ENCODE measurements at places on chromosomes 2 and 18.
A peak's percentile ranks its signal among the peaks of the same experiment; 100 is the strongest.

GRCh38 chr2:121004359-121004758 lies 268.7 kb downstream of the GLI2 start:
- no peak for DNase-seq

- peak; percentile 52 for DNase-seq
Observed at GRCh38 chr2:177553176-177553884, 160.8 kb downstream of the AGPS start.

GRCh38 chr18:35775887-35776286 lies 194.3 kb downstream of the GALNT1 start:
- DNase-seq, result peak; percentile 30

GRCh38 chr2:217103752-217104545 lies 244.1 kb upstream of the TNP1 start:
- no peak for DNase-seq

GRCh38 chr2:172119089-172119488 lies 16.4 kb upstream of the DLX2 start:
- DNase-seq, result no peak

DNA sequence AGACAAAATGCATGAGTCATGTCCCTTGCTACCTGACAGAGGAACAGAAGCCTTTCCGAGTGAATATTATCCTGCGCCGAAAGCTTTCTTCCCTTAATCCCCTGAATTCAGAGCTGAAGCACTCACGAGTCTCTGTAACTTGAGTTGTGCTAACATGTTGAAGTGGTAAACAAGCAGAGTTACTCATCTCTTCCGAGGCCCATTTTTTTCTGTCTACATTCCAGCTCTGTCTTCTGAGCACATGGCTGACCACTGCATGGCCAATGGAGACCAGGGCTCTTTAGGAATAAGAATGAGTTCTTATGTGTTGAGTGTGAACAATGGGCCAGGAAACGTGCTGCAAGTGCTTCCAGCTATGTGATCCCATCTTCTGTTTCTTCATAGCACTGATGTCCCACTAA lies 73.1 kb upstream of the PID1 start:
- DNase-seq, result no peak

GRCh38 chr2:229419158-229419557 lies 148.1 kb upstream of the PID1 start:
- DNase-seq, result no peak

DNA sequence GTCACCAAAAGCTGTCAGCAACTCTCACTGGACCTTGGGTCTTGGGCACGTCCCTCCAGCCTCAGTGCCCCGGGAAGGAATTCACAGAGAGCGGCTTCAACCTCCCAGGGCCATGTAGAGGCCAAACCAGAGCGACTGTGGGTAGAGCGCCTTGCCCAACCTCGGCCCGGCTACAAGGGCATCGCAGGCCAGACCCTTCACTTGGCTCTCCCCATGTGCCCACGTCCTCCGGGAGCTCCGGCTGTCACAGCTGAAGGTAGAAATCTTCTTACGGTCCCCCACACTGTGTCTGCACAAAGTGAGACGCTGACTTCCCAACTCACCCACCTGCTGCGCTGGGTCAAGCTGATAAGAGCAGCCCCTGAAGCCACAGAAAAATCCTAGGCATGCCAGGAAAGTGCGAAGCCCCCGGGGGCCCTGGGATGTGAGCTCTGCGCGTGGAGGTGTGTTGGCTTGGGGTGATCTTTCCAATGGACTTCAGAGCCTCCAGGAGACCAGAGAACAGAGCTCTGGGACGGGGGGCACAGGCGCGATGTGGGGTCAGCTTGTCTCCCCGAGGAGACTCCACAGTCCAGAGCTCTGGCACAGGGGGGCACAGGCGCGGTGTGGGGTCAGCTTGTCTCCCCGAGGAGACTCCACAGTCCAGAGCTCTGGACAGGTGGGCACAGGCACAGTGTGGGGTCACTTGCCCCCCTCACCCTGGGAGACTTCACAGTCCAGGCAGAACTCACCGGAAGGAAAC lies 105.5 kb downstream of the RTP5 start:
- DNase-seq, result no peak

GRCh38 chr2:138779781-138780445 lies at the start of gene NXPH2:
Gene NXPH2, minus strand, starts transcription at chr2:138780390. Its CDS starts 149 bp downstream, at chr2:138780241.
- no peak for DNase-seq

GRCh38 chr2:203804070-203804469 lies 63.5 kb upstream of the CTLA4 start:
- DNase-seq, result no peak

- DNase-seq, result no peak
Observed at GRCh38 chr2:188787021-188787657, 187.0 kb upstream of the COL3A1 start.

DNA sequence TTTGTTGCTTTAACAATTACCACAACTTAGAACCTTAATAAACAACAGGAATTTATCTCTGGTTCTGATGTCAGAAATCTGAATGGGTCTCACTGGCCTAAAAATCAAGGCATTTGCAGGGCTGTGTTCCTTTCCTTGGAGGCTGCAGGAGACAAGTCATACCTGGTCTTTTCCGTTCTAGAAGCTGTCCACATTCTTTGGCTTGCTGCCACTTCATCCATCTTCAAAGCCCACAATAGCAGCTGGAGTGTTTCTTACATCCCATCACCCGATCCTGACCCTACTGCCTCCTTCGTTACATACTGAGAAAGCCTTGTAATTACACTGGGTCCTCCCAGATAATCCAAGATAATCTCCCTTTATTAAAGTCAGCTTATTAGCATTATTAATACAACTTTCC lies 18.1 kb downstream of the NETO1 start:
- DNase-seq, result no peak

DNA sequence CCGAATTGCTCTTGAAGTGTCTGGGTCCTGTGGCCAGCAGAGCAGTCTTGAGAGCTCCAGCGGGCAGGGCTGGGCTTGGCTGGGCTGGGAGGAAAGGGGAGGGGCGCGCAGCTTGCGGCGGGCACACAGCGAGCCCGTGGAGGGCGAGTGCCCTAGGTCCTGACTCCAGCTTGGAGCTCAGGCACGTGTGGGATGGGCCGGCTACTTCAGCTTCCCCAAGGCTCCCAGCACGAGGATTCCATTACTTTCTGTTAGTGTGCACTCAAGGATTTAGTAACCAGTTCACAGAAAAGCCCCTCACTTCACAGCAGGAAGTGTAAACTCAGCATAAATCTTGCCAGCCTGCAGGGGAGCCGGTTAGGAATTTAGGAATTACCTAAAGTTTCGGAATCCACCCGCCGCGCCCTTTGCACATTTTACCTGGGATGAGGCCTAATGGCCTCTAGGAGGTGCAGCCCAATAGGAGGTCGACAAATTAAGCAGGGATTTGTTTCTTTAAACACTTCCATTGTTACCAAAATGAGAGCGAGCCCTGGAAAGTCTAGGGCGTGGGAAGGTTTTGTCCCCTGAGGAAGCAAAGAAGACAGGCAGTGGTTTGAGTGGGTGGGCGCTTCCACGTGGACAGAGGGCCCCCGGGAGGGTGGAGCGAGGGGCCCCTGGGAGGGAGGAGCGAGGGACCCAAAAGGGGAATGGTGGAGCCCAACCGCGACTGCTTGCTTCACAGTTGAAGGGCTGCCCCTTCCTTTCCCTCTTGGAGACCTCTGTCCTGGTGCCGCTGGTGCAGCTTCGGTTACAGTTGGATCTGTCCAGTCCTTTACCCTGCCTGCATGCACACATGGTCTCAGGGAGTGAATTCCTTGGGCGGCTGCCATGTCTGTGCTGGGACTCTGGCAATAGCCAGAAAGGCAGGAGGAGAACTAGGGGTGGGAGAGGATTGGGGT lies 93.3 kb downstream of the CTAGE1 start:
- no peak for DNase-seq

DNA sequence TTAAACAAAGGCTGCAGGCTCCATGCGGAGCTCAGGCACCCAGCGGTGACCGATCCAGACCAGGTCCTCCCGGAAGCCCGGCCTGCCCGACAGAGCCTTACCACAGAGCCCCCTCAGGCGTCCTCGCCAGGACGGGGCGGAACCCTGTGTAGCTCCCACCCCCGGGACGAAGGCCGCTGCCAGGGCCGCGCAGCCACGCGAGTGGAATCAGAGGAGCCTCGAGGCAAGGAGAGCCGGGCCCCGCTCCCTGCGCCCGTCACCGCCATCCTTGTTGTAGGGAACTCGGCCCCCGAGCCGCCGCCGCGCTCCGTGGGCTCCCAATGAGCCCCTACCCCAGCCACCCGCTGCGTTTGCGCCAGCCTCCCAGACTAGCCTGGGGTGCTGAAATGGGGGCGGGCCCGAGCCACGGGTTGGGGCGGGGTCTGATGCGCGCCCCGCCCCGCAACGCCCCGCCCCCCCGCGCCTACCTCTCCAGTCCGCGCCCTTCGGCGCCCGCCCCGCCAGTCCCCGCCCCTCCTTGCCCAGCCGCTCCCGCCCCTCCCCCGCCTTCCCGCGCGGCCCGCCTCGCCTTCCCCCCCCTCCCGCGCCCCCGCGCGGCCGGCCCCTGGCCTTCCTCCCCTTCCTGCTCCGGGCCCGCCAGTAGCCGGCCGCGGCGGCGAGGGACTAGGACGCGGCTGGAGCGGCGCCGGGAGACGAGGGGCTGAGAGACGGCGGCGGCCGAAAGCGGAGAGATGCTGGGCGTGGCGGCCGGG lies at the start of gene LIMS1:
Gene LIMS1, plus strand, starts transcription at position 639 of the 752 bp plus-strand sequence. Its CDS starts 93 bp downstream, at position 732.
- peak; percentile 87 for DNase-seq

DNA sequence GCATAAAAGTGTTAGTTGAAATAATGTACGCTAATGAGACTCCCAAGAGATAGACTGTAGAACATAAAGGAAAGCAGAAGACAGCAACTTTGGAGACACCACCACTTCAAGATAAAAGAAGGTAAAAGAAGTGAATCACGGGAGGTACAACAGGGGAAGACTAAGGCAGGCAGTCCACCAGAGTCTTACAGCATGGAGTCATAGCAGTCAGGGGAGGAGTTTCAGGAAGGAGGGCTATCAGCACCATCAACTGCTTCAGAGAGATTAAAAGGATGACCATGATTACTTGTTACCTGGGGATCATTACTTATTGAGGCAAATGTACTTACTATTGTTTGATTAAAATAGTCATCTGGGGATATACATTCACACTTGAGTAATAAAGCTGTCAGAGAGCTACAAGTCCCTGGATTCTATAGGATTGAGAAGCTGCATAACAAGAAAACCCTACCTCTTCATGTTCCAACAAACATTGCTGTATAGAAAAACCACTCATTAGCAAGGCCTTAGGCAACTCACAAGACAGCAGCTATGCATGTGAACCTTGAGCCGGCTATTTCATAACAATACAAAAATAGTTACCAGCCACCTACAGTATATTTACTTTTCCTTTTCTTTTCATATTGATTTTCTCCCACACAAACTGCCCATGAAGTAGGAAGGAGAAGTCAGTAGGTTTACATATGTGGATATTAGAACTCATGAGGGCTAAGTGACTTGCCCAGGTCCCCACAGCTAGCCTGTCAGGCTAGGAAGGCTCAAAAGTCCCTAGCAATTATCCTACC lies 101.7 kb downstream of the PDE11A start:
- no peak for DNase-seq

DNA sequence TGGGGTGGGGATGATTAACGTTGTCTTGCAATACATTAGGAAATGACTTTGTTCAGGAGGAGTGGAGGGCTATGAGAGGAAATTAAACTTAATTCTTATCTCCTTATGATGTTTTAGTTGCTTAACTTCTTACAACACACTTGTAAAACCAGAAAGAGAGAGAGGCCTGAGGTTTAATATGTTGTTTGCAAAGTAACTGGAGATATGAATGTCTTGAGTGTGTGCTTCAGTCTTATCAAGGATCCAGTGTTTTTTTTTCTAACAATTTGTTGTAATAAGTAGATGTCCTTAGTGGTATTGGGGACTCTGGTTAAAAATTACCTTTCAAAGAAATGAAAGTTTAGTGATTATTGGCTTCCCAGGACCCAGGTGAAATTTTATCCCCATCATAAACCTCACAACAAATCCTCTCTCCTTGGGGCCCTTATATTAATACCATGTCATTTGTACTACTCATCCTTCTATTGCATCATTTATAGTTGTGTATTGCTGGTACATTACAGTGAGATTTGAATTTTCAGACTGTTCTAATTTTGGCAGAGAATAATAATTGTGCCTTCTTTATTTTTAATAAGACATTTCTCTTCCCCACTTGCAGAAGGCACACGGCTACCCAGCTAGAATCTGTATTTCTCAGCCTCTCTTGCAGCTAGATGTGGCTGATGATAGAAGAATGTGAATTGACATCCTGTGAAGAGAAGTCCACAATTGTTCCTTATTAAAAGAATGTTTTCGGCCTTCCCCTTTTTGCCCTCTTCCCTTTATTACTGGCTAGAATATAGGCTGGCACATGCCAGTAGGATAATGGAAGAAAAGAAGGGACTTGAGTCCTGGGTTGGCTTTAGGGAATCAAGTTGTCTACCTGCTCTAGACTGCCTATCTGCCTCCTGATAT lies 91.9 kb upstream of the CXCR4 start:
- no peak for DNase-seq

DNA sequence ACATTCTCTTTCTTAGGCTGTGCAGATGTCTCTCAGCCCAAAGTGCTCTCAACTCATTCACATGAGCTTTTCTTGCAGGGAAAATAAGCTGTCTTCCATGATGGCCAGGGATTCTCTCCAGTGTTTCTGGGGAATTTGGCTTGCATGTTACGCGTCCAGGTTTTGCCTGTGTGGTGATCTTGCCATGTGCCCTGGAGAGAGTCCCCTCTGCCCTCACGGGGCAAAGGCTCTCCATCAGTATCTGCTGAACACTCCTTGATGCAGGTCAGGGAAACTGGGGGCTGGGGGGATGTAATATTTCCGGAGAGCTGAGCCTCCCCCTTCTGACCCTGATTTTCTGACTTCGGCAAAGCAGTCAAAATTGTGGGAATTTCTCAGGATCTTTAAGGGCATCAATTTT lies 87.6 kb downstream of the ACKR3 start:
- no peak for DNase-seq

DNA sequence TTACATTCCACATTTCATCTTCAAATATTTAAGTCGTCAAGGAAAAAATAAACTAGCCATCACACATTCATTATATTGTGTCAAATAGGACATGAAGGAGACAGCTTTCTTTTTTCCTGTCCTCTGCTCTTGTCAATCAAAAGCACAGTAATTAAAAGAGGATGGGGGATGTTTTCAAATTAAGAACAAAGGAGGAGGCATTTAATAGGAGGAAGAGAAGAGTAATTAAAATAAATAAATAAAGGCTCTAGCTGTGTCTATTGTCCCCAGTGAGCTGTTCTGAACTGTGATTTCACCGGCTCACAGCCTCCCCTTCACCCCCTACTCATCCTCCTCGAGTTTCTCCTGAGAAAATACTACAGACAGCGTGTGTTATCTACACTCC lies 1377.1 kb upstream of the PIK3C3 start:
- DNase-seq, result no peak

DNA sequence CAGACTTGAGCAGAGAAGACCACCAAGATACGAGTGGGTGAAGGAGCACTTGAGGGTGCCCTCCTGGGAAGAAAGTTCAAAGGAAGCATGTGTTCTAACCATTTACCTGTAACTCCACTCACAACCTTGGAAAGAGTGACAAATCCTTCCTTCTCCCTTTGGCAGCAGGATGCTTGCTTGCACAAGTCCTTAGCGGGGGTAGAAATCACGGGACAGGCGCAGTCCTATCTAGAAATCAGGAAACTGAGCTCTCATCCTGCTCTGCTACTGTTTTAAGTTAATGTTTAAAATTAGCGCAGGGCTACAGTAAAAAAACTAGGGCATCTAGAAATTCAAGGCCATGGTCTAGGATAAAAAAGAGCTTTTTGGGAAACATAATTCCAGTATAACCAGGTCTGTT lies 100.9 kb upstream of the PTPRM start:
- no peak for DNase-seq

Data from hematopoietic multipotent progenitor cell treated with erythropoietin and hydrocortisone succinate and interleukin-3 and kit ligand, for 8 days (in vitro differentiated cells).